ENCODE measurements at places on chromosomes 7 and 10.

- DNase-seq = no peak
Observed at GRCh38 chr10:28963539-28964221, 286.4 kb downstream of the BAMBI start.

DNA sequence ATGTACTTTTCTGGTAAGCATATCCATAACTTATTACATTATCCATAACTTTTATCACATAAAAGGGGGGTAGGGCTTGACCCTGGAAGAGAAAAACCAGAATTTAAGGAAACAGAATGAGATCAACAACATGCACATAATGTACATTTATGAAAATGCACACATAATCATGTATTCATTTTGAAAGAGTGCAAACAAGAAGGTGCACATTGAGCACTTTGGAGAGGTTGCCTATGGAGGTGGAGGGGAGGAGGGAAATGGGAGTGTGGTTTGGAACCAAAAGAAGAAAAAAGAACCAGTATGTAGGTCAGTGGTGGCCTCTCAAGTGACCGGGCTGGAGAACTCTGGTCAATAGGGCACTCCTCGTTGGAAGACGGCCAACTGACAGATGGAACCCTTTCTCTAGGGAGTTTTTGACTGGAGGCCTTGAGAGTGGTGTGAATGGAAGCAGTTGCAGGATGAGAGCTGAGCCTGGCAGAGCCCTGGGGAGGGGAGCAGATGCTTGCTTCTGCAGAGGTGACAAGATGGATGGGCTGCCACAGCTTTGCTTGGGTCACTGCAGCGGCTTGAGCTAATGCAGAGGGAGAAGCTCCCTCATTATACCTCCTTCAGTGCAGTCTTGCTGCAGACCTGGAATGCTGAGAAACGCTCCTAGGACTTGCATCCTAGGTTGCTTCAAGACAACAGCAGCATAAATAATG, 192.7 kb downstream of the SEC23IP start:
- DNase-seq = no peak

DNA sequence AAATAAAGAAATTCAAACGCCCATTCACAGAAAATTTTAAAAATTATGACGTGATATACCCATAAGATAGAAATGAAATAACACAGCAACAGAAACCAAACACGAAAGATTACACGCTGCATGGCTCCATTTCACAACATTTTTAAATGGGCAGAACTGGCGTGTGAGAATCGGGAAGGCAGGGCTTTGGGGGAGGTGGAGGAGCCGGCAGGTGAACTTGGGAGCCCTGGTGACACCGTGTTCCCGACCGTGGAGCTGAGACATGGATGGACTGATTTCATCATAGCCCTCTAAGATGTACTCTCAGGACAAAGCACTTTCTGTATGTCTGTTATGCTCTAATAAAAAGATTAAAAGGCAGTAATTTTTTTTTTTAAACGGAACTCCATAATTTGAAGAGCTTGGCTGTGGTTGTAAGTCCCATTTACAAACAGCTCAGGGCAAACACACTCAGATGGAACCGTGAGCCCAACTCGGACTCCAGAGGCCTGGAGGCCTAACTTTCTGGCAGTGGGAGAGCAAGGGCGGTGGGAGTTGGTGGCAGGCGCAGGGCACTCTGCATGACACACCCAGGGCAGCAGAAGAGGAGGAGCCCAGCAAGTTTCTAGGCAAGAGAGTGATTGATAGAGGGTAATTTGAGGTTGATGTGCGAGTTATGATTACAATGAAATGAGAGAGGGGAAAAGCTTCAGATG, 203.4 kb downstream of the MAD1L1 start:
- DNase-seq = no peak

DNA sequence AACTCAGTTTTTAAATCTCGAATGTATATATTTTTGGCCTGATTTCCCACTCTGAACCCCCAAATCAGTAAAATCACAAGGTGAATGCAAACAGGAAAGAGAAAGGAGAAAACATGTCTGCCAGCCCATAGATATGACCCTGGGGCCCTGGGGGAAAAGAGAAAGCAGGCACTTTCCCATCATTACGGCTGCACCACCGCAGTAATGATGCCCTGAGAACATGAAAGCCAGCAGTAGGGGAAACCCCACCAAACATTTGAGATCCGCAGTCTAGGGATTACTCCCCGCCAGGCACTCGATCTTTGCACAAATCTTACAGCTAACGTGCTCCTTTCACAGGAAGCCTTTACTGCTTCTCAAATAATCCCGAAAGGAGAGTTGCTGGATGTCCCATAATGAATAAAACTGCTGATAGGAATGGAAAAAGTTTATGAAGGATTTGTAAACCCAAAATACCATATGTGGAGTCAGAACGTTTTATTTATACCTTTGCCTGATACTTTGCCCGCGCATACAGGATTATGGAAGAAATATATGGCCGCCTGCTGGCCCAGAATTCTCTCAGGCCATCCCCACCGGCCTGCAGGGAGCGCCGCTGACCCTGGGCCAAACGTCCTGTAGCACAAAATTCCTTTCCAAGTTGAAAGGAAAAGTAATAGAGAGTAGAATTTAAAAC, 180.0 kb upstream of the INHBA start:
- no peak for DNase-seq

DNA sequence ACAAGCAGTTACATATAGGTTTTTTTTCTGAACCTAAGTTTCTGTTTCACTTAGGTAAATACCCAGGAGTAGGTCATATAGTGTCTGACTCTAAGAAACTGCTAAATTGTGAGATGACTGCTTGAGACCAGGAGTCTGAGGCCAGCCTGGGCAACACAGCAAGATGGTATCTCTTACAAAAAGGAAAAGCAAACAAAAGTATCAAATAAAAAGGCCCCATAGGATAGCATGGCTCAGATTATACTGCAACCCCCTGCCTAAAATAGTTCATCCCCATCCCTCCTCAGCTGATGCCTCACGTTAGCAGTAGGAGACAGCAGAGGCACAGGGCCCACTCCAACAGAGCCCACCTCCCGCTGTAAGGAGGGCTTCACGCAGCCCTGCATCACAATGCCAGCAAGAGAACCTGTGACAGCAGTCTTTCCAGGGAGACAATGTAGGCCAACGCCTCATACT, 90.3 kb downstream of the SRPK2 start:
- DNase-seq = no peak

DNA sequence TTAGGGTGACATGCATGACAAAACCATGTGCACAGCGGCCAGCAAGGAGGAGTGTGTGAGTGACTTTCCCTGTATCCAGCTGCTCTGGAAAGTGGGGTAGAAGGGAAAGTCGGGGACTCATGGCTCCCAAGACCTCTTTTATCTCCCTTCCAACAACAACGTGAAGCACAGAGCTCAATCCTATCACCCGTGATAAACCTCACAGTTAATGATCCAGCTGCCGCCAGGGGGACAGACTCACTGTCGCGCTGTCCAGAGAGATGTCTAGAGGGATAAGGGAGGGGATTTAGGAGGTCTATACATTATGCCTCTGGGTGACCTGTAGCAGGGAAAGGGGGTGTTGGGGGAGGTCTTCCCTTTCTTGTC, 84.0 kb upstream of the SMNDC1 start:
- DNase-seq = no peak

- no peak for DNase-seq
Observed at GRCh38 chr10:32957341-32958084, 517 bp downstream of the ITGB1 start.

DNA sequence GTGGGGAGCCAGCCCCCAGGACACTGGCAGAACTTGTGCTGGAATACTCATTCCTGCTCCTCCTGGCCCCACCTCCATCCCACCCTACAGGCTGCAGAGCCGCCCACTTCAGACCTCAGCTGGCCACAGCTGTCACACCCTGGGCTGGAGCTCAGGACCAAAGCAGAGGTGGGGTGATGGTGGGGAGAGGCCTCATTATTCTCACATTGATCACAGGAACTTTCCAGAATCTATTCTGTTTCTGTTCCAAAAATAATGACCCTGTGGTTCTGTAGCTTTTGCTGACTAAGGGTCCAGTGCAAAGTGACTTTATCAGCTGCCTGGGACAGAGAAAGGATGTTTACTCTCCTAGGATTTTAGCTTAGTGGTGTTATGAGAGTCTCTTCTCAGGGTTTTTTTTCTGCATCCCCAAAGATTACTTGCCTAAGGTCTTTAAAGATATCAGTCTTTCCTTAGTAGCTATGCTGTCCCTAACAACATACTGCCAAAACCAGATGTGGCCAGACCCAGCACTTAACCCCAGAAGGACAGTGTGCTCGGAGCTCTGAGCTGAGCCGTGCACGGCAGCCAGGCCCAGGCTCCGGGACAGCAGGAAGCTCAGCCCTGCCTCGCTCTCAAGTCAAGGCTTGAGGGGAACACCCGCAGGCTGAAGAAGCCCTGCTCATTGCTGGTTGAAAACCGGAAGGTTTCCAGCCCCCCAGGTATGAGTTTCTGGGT, 223.3 kb downstream of the MLLT10 start:
- DNase-seq = no peak

DNA sequence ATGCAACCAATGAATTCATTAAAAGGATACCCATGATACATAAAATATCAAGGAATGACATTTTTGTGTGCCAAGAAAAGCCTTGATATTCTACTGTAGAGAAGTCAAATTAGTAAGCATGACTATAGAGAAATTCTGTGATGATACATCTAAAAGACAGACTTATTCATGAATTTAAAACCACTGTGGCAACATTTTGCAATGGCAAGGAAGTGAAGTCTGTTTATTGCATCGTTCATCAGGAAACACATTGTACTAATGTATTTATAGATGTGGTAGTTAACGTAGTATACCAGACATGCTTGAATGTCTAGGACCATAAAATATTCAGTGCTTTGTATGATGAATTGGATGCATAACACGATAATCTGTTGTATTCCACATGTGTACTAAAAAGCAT, 9.3 kb upstream of the CLEC5A start:
- no peak for DNase-seq

DNA sequence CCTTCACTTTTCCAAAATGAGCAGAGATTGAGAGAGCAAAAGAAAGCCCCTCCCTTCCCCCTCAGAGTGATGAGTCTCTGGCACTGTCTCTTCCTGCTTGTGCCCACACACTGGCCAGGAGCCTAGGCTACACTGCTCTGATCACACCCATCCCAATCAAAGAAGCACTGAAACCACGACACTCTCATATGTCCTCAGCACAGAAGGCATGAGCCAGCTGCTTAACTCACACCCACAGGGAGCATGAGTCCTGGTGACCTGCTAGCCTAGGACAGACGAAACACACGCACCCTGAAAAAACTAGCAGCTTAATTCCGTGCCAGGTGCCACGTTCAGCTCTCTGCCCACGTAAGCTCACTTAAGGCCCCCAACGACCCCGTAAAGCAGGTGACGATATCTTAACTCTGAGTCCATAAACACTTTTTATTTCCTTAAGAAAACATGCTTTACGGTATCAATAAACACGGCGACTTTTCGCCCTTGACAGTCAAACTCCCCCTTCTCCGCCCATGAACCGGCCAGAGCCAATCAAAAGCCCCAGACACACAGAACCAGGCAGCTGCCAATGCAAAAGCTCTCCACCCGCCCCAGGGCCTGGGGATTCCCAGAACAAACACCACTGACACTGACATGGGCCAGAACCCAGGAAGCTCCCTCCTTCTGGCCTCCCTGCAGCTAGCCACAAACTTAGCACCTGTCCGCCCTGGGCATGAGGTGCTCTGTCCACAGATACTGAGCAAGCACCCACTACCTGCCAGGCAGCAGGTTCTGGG, 69.0 kb downstream of the TNRC18 start:
- no peak for DNase-seq

DNA sequence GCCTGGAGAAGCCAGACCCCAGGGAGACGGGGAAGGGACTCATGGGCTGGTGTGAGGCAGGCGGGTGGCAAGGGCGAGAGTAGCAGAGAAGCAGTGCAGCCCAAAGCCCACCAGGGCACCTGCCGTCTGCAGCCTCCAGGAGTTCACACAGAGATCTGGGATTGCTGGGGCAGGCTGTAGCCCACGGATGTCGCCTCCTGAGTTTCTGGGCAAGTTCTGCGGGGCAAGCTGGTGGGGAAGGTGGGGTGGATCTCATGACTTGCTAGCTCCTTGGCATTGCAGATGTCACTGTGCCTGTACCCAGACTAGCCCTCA, 6.0 kb downstream of the ADCK2 start:
- no peak for DNase-seq

Data from HFF-Myc (cell line).